Heart right ventricle (tissue), 16 donors: ENCODE measurements at places on chromosomes 13 and 19. TPM values are rescaled to one million over a fixed set of nuclear protein-coding genes. Genes with fewer than 3 reads are reported as not detected.

GRCh38 chr19:35044317-35045117 is 3.0 kb downstream of the HPN start:
- H3K4me3 ChIP-seq: no peak overlapping the region
- H3K27me3 ChIP-seq: peaks cover 7% of the 10 kb centered on the region
- peaks cover 31% of the 10 kb centered on the region for H3K4me1 ChIP-seq
- peak; percentile 55 for DNase-seq
- H3K27ac ChIP-seq: no peak overlapping the region

DNA sequence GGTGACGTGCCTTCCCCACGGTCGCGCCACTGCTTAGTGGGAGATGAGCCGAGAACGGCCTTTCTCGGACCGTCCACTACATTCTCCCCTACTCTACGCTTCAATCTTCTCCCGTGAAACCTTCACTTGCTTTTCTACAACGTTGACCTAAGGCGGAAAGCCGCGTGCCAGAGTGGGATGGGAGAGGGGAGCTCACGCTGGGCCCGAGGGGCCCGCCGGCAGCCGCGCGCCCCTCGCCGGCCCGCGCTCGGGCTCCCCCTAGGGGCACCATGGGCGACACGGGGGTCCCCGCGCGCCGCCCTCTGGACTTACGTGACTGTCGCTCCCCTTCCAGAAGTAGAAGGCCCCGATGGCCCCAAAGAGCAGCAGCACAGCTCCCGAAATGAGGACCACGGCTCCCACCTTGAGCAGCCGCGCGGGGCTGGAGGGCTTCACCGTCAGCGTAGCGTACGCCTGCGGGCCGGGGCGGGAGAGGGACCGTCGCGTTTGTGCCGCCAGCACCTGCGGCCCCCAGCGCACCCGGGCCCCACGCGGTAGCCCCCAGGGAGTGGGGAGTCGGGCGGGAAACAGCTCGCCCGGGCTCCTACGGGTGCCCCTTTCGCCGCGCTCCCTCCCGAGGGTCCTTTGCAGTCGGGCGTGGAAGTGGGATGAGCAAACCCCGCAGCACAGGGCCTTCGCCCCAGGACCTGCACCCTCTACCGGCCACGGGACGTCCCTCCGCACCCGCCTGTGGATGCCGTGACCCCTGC is 727 bp downstream of the CNMD start:
- H3K27me3 ChIP-seq: peaks cover 7% of the 10 kb centered on the region
- no peaks in the 10 kb centered on the region for H3K36me3 ChIP-seq
- peaks cover 12% of the 10 kb centered on the region for H3K4me1 ChIP-seq
- peak overlapping the region; percentile 47 for H3K4me3 ChIP-seq
- DNase-seq: no peak

DNA sequence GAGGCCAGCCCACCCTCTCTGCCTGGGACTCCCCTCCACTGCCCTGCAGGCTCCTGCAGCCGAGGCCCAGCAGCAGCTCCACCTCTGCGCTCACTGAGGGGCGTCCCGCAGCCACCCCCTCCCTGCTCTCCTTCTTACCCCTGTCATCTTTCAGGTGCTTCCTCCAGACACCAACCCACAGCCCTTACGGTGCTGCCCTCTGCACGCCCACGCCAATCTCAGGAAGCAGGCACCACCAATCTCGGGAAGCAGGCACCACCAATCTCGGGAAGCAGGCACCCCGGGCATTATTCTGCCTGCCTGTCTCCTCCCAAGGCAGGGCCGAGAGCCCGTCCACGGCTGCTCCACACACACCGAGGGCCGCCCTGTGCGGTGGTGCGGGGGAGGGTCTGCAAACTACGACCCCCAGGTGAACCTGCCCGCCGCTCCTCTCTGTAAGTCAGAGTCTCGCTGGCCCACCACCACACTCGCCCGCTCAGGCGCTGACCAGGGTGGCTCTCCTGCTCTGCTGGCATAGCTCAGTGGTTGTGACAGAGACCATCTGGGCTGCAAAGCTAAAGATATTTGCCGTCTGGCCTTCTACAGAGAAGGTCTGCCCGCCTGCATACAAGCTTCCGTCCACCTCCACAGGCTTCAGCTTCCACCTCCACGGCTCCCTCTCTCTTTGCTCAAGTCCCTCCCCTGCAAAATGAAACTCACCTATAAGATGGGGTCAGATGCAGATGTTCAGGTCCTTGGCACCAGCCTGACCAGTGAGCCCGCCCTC is 2.9 kb downstream of the LSM7 start:
- no peaks in the 10 kb centered on the region for H3K27me3 ChIP-seq
- no peaks in the 10 kb centered on the region for H3K36me3 ChIP-seq
- no peak overlapping the region for H3K4me3 ChIP-seq
- H3K4me1 ChIP-seq: peaks cover 32% of the 10 kb centered on the region
- no peak for DNase-seq

GRCh38 chr13:111460548-111461444 is 140.4 kb downstream of the TEX29 start:
- H3K4me3 ChIP-seq: no peak overlapping the region
- no peaks in the 10 kb centered on the region for H3K36me3 ChIP-seq
- no peaks in the 10 kb centered on the region for H3K27me3 ChIP-seq
- no peak for DNase-seq
- no peaks in the 10 kb centered on the region for H3K4me1 ChIP-seq

DNA sequence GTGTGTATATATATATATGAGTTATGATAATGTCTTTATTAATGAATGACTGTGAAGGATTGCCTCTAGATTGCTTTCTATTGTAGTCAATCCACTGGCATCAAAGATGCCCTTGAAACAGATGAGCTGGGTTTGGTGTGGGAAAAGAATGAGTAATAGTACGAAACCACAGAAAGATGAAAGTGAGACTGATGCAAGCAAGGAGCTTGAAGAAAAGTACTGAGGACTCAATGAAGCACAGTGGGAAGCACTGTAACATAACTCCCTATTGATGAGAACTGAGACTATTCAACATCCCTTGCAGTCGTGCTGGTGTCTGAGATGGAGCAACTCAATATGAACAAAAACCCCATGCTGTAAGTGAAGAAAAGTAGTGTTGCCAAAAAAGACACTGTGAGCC is 1794.2 kb downstream of the SLITRK5 start:
- DNase-seq: no peak
- no peaks in the 10 kb centered on the region for H3K4me1 ChIP-seq
- no peaks in the 10 kb centered on the region for H3K36me3 ChIP-seq

- peak overlapping the region; percentile 40 for H3K4me3 ChIP-seq
- H3K27me3 ChIP-seq: peaks cover 58% of the 10 kb centered on the region
- peaks cover 11% of the 10 kb centered on the region for H3K4me1 ChIP-seq
- DNase-seq: no peak
- no peaks in the 10 kb centered on the region for H3K36me3 ChIP-seq
These were observed 1.2 kb downstream of the GPR12 start for GRCh38 chr13:26759249-26759906.

GRCh38 chr19:50344661-50345318 is 15.6 kb upstream of the KCNC3 start:
- no peak for DNase-seq
- peak overlapping the region; percentile 11 for H3K4me3 ChIP-seq
- no peaks in the 10 kb centered on the region for H3K36me3 ChIP-seq
- no peaks in the 10 kb centered on the region for H3K27me3 ChIP-seq

DNA sequence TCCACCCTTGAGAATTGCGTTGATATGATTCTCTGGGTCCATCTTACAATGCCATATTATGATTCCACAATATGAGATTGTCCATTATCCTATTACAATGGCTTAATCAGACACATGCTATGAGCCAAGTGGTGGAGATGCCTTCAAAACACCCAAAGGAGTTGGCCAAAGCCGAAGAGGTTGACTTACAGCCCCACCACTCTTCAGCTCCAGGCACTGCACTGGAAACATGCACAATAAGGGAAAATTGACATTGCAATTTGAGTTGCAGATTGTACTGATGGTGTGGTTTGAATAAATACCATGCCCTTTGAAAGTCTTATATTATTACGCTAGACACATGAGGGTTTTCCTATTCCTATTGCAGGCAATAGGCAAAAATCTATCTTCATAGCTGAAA is 75.4 kb upstream of the TNFSF11 start:
- H3K36me3 ChIP-seq: no peaks in the 10 kb centered on the region
- H3K27me3 ChIP-seq: no peaks in the 10 kb centered on the region
- no peaks in the 10 kb centered on the region for H3K4me1 ChIP-seq
- no peak overlapping the region for H3K27ac ChIP-seq
- H3K4me3 ChIP-seq: no peak overlapping the region

DNA sequence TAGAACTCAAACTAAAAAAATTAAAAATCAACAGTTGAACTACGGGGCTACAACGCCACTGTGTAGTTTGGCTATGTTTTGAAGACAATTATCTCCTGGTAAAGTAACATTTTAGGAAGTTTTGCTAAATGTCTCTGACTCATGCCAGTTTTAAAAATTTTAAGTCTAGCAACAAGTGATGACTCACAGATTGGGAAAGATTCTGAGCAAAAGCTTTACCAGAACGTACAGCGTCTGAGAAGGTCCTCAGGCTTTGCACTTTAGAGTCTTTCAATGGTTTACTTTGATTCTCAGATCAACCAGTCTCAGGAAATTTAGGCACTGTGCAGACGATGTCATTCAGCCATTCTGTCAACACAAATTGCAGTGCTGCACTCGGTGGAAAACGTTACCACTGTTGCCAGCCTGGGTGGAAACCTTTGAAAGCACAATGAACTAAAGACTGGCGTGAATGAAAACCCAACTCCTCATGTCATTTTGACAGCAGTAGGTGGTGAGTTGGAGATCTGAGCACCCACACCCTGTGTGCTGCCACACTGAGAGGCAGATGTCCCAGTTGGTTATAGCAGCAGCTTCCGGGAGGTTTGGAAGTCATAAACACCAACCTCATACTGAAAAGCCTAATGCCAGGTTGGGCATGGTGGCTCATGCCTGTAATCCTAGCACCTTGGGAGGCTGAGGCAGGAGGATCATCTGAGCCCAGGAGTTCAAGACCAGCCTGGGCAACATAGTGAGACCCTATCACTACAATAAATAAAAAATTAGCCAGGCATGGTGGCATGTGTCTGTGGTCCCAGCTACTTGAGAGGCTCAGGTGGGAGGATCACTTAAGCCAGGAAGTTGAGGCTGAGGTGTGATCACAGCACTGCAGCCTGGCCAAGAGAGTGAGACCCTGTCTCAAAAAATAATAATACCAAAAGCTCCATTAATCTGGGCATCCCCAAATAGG is 6.3 kb upstream of the WTIP start:
- H3K27me3 ChIP-seq: no peaks in the 10 kb centered on the region
- no peak overlapping the region for H3K4me3 ChIP-seq
- H3K4me1 ChIP-seq: peaks cover 6% of the 10 kb centered on the region
- no peak for DNase-seq

DNA sequence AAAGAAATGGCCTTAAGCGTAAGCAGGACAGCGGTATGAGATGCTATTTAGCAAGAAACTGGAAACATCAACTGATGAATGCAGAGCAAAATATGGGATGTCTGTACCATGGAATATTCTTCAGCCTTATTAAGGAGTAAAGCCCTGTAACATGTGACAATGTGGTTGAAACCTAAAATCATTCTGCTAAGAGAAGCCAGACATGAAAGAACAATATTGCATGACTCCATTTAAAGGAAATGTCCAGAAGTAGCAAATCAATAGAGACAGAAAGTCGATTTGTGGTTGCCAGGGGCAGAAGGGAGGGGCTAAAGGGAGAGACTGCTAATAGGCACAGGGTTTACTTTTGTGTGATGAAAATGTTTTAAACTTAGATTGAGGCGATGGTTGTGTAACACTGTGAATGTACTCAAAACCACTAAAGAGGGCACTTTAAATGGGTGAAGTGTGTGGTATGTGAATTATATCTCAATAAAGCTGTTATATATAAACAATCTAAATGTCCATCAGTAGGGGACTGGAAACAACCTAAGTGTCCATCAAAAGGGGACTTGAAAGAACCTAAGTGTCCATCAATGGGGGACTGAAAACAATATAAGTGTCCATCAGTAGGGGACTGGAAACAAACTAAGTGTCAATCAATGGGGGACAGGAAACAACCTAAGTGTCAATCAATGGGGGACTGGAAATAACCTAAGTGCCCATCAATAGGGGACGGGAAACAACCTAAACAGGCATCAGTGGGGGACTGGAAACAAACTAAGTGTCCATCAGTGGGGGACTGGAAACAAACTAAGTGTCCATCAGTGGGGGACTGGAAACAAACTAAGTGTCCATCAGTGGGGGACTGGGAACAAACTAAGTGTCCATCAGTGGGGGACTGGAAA is 45.4 kb downstream of the CCL25 start:
- DNase-seq: no peak
- no peaks in the 10 kb centered on the region for H3K36me3 ChIP-seq
- H3K27ac ChIP-seq: no peak overlapping the region
- H3K4me3 ChIP-seq: no peak overlapping the region
- H3K4me1 ChIP-seq: no peaks in the 10 kb centered on the region
- no peaks in the 10 kb centered on the region for H3K27me3 ChIP-seq

- H3K4me1 ChIP-seq: no peaks in the 10 kb centered on the region
- H3K27ac ChIP-seq: no peak overlapping the region
- H3K27me3 ChIP-seq: no peaks in the 10 kb centered on the region
These were observed 24.9 kb downstream of the CPAMD8 start for GRCh38 chr19:17001603-17002183.

The ZNF791 gene
- 16.8 TPM for total RNA-seq

The NLRP11 gene
- total RNA-seq: not detected

The IRGC gene
- not detected for total RNA-seq

The RGL3 gene
- 5.9 TPM for total RNA-seq

The SYNE4 gene
- total RNA-seq: not detected

The MAST1 gene
- total RNA-seq: not detected
